ENCODE measurements at places on chromosomes 2 and 18. TPM values are rescaled to one million over a fixed set of nuclear protein-coding genes. Genes with fewer than 3 reads are reported as not detected.

GRCh38 chr2:143949121-143949848 lies 570.6 kb downstream of the ZEB2 start:
- DNase-seq = no peak

Gene LRRFIP1
- 76.9 TPM for total RNA-seq

DNA sequence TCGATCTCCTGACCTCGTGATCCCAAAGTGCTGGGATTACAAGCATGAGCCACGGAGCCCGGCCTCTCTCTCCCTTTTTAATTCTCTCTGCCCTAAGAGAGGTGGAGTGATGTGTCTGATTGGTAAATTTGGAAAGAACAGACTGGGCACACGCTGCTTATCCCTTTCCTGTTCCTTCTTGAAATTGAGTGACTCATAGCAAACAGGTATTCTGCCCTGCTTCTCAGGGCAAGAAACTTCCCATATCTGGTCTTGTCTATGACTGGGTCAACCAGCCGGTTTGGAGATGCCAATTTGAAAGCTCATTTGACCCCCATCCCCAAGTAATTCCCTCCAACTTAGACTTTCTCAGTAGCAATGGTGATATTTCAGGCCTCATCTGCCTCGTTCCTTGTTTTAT lies 15.0 kb downstream of the LYPD1 start:
- DNase-seq = no peak

Gene C2orf80
- not detected for total RNA-seq

- no peak for DNase-seq
These were observed 141.3 kb upstream of the SLC1A4 start for GRCh38 chr2:64847930-64848329.

GRCh38 chr2:171316755-171317337 lies 116.9 kb downstream of the METTL8 start:
- no peak for DNase-seq

GRCh38 chr2:45898819-45899218 lies 247.3 kb downstream of the PRKCE start:
- no peak for DNase-seq

- DNase-seq = no peak
These were observed 21.7 kb downstream of the BIN1 start for GRCh38 chr2:127085317-127085681.

- no peak for DNase-seq
These were observed 240.1 kb upstream of the MEX3C start for GRCh38 chr18:51437280-51438271.

- DNase-seq = no peak
These were observed 8.8 kb downstream of the TXNDC2 start for GRCh38 chr18:9894454-9895068.
